ENCODE measurements at places on chromosomes 13 and 19. TPM values are rescaled to one million over a fixed set of nuclear protein-coding genes. Genes with fewer than 3 reads are reported as not detected.

The PEX11G gene
- 0.94 TPM for total RNA-seq

The CARM1 gene
- 34.7 TPM for total RNA-seq

The DACT3 gene
- 14.7 TPM for total RNA-seq

The KLF1 gene
- total RNA-seq: 0.31 TPM

The TINCR gene
- 0.63 TPM for total RNA-seq

The FCER2 gene
- total RNA-seq: not detected

The RFPL4AL1 gene
- not detected for total RNA-seq

The ZNF541 gene
- under 0.01 TPM for total RNA-seq

The CLIP3 gene
- total RNA-seq: 59.5 TPM

The LGALS14 gene
- not detected for total RNA-seq

The EDDM13 gene
- not detected for total RNA-seq

The CEACAM7 gene
- total RNA-seq: not detected

The VSTM2B gene
- 18.8 TPM for total RNA-seq
